ENCODE measurements at places on chromosomes 6 and 20.

- DNase-seq: peak; percentile 74
Observed at GRCh38 chr20:63735859-63736718, at the start of gene LIME1. Gene LIME1, plus strand, starts transcription at chr20:63736664. Its CDS starts 886 bp downstream, at chr20:63737550.

DNA sequence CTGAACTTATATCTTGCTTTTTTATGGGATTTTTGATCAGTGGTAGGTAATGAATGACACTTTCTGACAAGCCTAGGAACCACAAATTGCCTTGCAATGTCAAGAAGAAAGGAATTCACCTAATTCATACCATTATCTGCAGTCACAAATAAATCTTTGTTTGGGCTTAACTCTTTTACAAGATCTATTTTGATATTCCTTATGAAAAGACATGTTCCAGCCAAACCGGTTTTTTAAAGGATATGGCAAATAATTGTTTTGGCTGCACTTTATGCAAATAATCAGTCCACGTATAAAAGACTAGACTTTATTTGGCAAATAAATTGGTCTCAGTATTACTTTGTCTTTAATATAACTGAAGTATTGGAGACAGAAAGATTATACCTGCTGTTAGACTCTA is 771.7 kb upstream of the ADGRB3 start:
- no peak for DNase-seq

GRCh38 chr6:47149066-47149465 is 106.9 kb upstream of the ADGRF1 start:
- DNase-seq: no peak

GRCh38 chr6:32839356-32839755 is 817 bp upstream of the TAP2 start:
- no peak for DNase-seq

DNA sequence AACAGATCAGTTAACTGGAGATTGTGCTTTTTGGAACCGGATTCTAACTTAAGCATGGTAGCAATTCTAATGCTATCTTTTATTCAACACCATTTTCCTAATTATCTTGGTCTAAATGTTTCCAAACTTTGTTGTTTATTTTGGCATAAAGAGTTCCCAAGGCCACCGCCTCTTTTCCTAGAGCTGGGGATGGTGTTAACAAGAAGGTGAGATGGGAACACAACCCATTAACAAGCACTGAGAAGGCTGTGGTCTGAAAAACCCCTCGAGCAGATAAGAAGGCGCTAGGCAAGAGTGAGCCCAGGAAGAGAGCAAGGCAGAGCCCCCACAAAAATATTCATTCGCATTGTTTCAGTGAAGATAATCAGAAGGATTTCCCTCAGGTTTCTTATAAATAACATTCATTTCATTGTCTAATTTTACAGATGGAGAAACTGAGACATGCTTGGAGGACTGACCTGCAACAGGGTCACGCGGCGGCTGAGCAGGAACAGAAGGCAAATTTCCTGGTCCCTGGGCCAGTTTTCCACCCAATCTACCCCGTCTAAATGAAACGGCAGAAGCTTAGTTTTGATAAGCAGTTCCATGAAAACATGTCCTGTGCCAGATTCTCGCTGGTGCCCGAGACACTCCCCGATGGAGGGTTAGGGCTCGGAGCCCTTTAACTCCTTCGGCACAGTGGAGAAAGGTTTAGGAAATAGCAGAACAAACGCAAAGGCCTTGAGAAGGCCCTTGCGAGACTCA is 155.6 kb downstream of the FOXC1 start:
- no peak for DNase-seq

DNA sequence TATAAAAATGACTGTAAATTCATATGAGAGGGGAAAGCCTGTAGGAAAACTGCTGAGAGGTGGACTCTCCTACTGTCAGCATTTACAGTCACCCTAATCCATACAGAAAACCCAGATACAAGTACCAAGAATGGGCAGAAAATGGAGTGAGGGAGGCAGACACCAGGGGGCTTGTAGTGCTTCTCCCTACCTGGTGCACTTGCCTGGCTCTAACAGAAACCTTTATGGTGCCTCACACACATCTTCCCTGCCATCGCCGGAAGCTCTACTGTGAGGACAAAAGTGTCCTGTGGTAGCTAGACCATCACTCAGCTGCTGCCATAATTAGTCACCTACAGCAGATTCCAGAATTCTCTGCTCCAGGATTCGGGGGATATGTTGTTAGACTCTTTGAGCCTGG is 441.3 kb downstream of the TFAP2B start:
- no peak for DNase-seq

- no peak for DNase-seq
Observed at GRCh38 chr6:3777730-3778461, 26.4 kb upstream of the PXDC1 start.

GRCh38 chr6:7204726-7205125 is 97.0 kb downstream of the RREB1 start:
- no peak for DNase-seq

DNA sequence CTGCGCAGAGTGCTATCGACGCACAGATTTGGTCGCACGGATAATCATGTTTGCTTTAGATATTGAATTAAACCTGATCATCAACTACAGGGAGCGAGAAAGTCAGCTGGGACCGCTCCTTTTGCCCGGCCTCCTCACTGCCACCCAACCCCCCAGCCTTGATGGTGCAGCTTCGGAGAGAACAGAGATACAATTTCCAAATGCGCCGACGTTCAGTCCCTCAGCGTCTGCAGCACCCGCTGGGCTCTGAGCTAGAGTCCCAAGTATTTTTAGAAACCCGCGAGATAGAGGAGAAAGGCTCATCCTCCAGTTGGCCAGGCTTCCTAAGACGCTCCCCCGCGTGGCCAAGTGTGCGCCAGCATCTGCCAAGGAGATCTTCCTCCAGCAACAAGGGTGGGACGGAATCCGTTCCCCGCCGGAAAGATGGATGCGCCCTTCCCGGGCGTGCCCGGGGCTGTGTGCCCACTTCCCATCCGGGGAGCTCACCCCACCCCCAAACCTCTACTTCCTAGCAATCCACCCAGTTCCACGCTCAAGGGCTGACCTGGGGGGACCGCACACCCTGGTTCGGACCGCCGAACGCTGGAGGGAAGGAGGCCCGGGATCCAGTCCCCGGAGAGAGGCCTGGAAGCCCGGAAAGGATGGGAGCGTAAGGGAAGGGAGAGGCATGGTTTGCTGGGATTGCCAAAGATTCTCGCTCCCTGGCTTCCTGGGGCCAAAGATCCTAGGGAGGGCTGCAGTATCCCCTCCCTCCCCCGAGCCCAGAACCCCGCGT is 4.1 kb downstream of the NKX2-2 start:
- no peak for DNase-seq

DNA sequence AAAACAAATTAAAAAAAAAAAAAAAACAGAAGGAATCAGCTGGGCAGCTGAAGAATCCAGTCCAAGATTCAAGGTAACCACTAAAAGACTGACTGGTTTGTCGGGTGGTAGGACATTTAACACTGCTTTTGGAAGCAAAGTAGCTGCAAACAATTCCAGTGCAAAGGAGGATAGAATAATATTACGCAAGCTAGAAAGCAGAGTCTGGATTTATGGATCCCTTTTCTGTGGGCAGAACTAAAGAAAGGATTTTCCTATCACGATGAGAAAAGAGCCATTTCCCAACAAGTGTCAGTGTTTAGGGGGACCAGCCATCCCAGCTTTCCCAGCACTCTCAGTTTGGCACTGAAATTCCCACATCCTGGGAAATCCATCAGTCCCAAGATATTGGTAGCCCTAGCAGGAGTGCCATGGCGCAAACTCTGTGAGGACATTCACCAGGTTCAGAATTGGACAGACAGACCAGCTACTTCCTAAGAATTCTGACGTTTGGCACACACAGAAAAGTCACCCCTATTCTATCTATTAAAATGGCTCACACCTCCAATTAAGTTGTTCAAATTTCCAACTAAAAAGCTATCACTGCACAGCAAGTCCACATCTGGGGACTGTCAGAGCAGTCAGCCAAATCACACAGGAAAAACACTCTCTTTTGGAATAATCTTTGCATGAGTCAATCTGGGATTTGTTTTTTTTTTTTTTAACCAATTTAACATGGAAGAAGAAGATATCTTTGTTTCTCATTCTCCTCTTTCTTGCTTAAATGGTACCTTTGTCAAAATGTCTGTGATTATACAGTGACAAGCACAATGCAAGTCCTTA is 356.8 kb upstream of the ARID1B start:
- DNase-seq: no peak

GRCh38 chr20:43284486-43284885 is 94.8 kb upstream of the PTPRT start:
- DNase-seq: no peak

DNA sequence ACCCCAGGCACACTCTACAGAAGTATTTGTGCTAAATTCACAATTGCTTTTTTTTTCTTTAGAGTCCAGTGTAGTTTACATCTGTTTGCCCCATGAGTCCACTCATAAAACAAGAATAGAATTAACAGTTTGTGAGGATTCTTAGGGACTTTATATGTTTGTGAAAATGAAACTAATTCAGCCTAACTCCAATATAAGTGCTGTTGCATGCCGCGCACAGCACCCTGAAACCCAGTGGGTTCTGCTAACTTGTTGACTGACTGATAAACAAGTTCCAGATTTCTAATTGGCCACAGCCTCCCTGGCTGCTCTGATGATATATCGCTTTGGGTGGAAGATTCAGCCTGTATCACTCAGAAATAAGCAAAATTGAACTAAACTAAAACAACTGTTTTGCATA is 561.4 kb downstream of the PKHD1 start:
- DNase-seq: no peak

DNA sequence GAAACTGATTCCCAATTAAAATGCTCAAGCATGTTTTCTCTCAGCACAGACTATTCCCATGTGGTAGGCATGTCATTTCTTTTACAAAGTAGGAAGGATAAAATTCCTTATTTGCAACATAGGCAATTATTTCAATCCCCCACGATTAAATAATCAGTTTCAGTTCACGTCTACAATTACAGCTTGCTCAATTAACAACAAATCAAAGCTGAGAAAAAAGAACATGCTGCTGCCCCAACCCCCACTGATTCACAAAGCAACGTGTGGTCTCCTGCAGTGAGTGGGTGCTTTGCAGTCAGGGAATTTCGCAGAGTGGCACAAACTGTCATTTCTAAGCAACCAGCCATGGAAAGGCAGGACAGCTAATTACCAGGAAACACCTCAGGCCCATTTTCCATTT is 17.0 kb downstream of the RNASET2 start:
- DNase-seq: no peak

DNA sequence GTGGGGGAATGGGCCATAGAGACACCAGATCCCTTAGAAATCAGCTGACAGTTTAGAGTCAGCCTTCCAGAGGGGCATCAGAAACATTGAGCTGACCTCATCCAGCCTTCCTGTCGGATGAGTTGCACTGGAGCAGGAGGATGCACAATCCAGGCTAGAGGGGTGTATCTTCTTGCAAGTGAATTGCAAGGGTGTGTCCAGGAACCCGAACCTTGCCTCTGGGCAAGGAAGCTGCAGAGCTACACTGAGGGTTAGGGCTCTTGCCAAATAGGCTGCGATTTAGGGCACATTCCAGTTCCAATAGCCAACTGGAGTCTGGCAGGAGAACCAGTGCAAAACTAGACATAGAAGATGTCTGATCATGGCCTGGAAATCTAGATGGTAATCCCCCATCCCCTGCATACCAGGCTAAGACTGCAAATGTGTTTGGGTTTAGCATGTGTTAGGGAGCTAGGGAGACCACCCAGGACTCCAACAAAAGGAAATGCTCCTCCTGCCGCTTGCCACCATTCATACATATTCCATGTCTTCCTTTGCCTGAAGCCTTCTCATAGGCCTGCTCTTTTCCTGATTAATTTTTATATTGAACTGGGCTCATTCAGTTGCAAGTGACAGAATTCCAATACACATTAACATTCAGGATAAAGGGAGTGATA is 6.3 kb upstream of the UTRN start:
- no peak for DNase-seq

- DNase-seq: peak; percentile 12
Observed at GRCh38 chr6:25404693-25405169, 125.6 kb downstream of the CARMIL1 start.

DNA sequence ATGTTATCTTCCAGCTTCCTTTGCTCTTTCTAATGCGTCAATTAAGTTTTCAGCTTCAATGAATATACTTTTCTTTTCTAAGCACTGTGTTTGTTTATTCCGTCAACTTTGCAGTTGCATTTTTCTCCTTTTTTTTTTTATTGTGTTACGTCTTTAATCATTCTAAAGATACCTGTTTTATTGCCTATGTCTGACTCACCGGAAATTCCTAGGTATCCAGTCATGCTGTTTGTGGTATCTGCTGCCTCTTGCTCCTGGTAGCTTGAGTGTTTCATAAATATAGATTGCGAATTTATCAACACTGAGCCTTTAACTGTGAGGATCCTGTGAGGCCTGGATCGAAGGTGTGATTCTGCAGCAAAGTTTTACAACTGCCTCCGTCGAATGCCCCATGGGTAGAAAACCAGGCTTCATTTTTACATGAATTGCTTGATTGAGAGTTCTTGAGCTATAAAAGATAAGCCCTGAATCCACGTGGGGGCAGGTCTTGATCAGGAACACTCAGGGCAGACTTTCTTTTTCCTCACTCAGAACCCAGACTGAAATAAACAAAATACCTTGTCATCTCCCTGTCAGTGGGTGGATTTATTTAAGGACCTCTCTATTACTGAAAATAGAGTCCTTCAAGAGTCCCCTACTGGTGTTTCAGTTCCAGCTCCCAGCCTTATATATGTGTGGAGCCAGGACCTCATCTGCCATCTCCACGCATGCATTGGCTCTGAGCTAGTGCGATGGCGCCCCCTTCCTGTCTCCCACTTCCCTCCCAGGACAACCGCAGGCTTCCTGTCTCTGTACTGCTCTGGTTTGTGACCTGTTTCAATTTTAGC is 60.1 kb upstream of the LRRC1 start:
- no peak for DNase-seq

DNA sequence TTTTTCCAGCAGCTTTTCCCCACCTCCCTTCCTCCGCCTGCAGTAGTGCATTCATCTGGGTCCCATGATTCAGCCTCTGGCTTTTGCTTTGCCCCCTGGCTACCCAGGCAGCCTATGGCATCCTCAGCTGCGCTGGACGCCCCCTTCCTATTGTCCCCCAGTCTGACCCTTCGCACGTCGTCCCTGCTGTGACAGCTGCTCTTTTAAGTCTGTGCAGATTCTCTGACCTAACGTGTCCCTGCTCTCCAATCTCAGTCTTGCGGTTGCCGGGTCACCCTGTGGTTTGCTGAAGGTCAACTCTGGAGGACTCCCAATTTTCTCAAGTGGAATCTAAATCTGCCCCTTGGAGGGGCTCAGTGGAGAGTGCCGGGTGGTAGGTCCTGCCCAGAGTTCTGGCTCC is 294.3 kb downstream of the CDC5L start:
- no peak for DNase-seq

DNA sequence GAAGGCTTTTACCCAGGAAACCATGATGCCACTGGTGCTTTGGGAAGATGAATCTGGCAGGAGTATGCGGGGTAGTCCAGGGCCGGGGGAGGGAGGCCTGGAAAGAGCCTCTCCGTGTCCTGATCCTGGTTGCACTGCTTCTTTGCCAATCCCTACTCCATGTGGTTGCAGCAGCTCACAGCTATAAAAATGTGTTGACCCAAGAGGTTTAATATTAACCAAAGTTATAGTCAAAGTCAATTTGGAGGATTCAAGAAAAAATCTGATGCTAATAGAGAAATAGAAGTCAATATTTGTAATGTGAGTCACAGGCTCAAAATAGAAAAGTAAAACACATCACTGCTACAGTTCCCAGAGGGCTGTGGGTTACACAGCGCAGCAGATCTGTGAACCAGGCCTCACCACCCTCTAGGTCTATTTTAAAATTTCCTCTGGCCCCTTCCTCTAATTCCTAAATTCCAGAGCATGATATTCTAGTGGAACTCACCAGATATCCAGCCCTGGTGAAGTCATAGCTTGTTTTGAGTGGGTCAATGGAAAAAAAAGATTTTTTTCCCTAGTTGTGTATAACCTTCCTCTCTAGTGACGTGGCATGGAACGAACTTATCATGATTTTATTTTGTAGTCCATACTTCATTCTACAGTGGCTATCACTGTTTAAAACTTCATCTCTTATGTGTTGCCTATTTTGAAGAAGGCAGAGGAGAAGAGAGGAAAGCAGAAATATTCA is 63.2 kb upstream of the BMP2 start:
- no peak for DNase-seq
